ENCODE measurements at places on chromosomes 2 and 18.

GRCh38 chr2:160652236-160652635 is 158.6 kb upstream of the RBMS1 start:
- DNase-seq: peak; percentile 76

GRCh38 chr18:3902676-3903075 is 452.7 kb downstream of the TGIF1 start:
- no peak for DNase-seq

GRCh38 chr2:64979744-64980143 is 9.5 kb upstream of the SLC1A4 start:
- DNase-seq: no peak

GRCh38 chr2:26495705-26496297 is 17.9 kb upstream of the OTOF start:
- no peak for DNase-seq

DNA sequence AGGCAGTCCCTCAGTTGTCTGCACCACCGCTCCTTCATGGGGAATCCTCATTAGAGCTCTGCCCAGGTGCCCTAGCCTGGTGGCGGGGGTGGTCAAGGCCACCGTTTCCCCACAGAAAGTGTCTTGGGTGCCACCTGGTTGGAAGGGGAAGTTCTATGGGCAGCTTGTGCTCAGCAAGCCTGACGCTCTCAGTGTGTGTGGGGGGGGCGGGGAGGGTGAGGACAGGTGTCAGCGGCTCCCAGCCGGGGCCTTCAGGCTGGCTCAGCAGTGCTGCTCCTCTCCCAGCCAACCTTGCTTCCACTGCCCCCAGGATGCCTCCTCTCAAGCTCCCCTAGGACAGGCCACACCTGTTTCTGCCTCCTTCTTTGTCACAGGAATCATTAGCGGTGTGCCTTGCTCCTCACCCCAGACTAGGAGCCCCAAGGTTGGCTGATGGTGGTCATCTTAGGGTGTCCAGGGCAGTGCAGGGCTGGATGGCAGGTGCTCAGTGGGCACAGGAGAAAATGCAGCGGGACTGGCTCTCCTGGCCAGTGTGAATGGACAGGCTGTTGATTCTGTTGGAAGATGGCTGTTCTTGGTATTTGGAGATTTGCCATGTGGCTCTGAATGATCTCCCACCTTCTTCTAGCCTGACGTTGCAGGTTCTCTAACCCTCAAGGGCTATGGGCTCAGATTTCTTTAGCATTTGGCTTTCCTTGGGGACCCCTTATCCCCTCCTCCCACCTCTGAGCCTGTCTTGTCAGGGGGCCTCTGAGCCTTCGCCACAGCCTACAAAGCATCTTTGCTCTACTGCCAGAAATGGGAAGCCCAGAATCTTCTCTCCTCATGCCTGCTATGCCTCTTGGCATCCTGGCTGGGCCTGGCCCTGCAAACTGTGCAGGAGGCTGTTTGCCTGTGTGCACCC is 185.8 kb upstream of the HS6ST1 start:
- DNase-seq: no peak

DNA sequence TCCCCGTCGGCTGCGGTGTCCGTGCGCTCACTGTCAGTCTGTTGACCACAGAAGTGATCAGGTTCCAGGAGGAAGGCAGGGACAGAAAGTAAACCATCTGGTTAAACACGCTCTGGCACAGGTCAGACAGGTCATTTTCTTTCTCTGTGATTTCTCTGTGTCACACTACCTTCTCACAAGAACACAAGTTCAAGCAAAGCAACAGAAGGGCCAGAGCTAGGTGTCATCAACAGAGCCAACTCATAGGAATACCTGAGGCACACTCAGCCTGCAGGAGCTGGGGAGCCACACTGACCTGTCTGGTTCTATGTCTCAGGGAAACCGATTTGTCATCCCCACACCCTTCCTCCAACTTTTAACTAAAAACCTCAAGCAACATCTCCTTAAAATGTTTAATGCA is 115.1 kb upstream of the ZBTB14 start:
- no peak for DNase-seq

DNA sequence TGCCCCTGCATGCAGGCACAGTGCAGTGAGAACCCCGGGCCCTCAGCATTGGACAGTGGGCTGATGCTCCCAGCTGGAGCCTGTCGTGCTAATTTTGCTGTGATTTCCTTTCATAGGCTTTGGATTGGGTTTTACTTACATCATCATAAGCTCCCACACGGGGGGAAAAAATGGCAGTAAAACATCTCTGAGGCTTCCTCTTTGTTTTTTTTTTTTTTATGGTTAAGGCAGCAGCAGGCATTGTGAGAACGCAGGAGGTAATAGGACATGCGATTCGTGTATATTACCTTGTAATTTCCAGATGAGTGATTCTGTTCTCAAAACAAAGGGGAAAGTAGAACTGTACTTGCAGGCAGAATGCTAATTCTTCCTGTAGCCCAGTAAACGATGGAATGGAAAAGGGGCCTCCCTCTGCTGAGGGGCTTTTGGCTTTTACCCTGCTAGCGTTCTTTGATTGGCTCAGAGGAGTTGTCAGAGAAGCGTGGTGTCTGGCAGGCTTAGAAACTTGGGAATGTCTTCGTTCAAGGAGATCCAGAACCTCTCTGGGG is 89.7 kb downstream of the NPAS2 start:
- no peak for DNase-seq

DNA sequence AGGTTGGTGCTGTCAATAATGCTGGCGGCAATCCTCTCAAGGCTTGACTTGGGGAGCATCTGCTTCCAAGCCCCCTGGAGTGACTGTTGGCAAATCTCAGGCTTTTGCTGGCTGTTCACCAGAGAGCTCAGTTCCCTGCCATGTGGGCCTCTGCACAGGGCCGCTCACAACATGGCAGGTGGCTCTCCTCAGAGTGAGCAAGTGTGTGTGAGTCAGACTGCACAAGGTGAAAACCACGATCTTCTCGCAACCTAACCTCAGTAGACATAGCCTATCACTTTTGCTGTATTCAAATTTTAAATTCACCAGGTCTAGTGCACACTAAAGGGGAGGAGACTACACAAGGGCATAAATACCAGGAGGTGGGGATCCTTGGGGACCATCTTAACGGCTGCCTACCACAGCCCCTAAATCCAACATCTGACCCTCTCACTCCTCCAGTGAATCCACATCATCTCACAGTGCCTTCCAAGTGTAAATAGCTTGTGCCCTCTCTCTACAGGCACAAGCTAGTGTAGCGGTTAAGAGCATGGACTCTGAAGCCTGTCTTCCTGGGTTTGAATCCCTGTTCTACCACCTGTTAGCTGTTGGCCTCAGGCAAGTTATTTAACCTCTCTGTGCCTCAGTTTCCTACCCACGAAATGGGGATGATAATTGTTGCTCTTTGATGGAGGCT is 187.7 kb upstream of the CXCR4 start:
- no peak for DNase-seq

DNA sequence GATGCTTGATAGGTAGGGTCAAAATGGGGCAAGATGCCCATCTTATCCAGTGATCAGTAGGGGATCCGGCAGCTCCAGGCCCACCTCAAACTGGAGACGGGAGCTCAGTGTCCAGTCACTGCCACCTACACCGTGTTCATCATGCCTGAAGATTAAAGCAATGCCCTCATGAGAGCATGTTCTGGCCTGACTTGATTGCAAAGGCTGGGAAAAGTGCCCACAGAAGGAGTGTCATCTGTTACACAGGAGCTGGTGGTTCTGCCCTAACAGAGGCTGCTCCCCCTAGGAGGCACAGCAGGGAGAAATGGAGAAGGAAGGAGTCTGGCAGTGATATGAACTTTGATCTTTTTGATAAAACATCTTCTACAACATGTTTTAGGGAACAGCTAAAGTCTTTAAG is 92.3 kb downstream of the CCBE1 start:
- no peak for DNase-seq

DNA sequence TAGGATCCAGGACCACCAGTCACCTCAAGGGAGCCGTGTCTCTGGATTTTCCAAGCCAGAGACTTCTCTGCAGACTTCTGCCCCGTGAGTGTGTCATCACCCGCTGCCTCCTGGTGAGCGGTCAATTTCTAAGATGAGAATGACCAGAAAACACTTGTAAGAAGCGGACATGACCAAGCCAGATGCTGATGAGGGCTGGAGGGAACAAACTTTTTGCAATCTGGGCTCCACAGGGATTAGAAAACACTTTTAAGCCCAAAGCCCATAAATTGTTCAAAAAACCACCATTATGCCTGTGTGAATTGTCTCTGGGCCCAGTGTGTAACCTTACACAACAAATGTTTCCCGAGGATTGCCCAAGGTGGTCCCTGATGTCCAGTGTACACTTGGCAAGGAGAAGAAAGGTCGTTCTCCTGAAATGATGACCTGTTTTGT is 5.3 kb upstream of the NPPC start:
- no peak for DNase-seq

- DNase-seq: no peak
Observed at GRCh38 chr2:240425697-240426096, 9.8 kb upstream of the GPC1 start.

- DNase-seq: no peak
Observed at GRCh38 chr2:105114551-105114950, 76.7 kb downstream of the MRPS9 start.

GRCh38 chr2:224136396-224136795 is 97.3 kb upstream of the SERPINE2 start:
- no peak for DNase-seq

- DNase-seq: no peak
Observed at GRCh38 chr18:67901573-67901972, 385.1 kb upstream of the DSEL start.

DNA sequence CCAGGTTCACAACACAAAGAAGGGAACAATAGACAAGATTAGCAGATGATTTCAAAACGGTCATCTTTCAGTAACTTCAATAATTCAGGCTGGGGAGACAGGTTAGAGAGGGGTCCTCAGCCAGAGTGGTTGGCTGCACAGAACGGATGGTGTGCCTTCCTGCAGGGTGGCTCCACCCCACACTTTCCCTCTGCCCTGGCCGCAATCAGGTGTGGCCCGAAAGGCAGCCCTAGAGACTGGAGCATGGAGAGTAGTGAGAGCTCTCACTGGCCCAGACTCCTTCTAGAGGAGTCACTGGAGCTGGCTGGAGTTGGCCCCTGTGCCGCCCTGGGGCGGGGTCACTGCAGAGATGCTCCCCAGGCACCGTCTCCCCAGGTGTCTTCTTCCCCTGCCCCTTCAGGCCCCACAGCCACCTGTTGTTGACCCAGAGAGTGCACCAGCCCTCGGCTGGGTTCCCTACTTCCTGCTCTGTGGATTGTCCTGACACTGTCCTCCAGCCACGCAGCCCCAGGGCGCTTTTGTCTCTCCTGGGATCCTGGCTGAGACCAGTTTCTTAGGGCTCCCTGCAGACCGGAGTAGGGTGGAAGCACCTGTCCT is 126.8 kb downstream of the PXDN start:
- DNase-seq: peak; percentile 72

GRCh38 chr2:44572196-44572900 is 210.6 kb downstream of the CAMKMT start:
- no peak for DNase-seq

DNA sequence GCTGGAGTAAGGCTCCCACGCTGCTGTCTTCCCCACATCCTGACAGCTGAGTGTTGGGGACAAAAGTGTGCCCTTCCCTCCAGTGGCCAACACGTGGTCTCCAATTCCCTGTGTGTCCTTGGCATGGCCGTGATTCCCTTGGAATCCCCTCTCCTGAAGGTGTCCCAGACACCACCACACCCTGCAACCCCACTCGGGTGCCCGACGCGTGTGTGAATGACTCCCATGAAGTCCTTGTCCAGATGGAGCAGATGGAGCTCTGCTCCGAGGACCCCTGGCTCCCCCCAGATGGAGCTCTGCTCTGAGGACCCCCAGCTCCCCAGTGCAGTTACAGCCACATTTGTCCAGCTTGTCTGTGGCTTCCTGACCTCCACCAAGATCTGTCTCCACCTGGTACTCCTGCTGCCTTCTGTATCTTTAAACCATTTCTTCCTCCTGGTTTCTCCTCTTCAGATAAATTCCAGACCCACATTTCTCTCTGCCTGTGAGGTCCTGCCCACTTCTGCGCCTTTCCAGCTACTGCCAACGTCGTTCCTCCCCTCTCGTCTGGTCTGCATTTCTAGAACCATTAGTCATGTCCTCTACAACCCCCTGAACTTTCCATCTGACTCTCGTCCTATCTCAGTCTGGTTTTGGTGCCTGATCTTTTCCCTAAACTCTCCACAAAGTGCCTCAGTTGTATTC is 86.8 kb upstream of the PXDN start:
- no peak for DNase-seq

DNA sequence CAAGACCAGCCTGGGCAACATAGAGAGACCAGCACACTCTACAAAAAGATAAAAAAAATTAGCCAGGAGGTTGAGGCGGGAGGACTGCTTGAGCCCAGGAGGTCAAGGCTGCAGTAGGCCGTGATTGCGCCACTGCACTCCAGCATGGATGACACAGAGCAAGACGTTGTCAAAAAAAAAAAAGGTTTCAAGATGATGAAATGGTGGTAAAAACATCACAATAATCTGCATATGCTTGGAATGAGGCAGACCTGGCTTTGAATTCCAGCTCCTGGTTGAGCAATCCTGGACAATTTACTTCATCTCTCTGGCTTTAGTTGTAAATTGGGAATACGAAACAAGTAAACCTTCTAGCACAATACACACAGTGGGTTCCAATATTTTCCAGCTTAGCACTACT is 24.1 kb downstream of the USP40 start:
- no peak for DNase-seq

DNA sequence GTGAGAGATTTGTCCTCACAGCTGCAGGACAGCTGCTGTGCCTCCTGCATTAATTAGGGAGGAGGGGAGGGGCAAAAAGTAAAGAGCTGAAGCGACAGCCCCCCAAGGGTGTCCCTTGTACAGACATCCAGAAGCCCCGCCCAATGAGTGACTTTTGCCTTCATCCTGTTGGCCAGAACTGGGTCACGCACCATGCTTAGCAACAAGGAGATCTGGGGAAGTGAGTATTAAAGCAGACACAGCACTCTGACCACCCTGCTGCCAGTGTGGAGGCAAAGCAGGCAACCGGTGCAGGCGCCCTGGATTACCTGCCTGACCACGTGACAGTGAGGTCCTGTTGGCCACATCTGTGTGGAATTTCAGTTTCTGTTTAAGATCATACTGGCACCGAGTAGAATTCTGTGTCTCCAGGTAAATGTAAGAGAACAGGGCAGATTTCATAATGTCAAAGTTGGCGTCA is 21.5 kb upstream of the BIN1 start:
- DNase-seq: no peak

DNA sequence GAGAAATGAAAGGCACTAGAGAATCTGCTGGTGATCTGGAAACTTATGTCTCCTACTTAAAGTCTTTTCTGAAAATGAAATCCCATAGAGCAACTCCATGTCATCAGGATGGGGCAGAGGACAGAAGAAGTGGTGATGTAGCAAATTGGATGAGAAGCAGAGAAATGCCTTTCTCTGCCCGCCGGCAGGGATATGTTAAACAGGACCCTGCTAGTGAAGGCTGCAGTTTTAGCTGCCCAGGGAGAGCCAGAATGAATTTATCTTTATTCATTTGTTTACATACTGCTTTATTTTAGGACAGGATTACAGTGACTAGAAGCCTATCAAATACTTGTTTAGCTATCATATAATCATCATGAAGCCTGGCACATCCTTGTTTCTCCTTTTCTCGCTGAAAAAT is 247.0 kb downstream of the DOK6 start:
- no peak for DNase-seq

DNA sequence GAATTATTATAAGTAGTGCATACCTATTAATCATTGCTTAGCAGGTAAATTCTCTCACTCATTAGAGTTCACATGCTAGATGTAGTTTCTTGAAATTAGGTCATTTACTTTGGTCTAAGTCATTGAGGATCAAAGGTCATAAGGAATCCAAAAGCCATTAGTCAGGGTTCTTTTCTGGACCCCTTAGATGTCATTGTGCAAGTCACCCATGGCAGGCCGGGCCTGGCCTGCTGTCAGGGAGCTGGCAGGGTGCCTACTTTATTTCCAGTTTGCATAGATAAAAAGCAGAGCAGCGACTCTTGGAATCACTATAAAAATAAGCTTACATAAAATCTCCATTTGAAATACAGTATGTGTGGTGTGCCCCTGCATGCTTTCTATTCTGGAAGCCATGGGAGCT is 91.3 kb downstream of the MEIS1 start:
- DNase-seq: no peak

All from posterior cingulate gyrus (tissue), 11 donors.